ENCODE measurements at places on chromosomes 6 and 20.

DNA sequence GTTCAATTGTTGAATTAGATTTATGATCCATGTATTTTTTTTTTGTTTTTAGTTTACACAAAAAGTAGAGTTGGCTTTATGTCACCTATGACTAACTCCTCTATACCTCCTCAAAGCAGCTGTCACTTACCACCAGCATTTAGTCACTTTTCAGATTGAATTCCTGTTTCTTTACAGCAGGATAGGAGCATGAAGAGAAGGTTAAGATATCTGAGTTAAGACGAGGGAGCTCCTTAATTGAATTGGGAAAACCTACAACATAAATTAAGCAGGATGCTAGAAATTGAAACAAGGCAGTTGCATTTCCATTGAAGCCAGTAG, 237.2 kb downstream of the FARS2 start:
- no peak for DNase-seq

DNA sequence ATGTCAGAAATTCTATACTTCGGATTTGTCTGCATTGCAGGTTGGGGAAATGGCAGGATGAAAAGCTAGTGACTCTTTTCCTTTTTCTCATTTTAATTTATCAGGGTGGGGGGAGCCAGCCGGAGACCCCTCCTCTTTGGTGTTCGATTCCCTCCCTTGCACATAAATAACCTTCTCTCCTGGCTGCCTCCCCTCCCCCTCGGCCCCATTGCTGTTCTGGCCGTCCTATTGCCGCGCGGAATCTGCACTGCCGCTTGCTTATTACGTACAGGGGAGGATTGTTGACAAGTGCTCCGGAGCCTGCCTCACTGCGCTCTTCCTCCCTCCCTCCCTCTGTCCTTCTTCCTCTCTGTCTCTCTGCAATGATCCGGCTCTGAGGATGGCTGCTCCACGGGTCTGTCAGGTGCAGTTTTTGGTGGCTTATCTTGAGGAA, 154.7 kb downstream of the JARID2 start:
- peak; percentile 42 for DNase-seq

DNA sequence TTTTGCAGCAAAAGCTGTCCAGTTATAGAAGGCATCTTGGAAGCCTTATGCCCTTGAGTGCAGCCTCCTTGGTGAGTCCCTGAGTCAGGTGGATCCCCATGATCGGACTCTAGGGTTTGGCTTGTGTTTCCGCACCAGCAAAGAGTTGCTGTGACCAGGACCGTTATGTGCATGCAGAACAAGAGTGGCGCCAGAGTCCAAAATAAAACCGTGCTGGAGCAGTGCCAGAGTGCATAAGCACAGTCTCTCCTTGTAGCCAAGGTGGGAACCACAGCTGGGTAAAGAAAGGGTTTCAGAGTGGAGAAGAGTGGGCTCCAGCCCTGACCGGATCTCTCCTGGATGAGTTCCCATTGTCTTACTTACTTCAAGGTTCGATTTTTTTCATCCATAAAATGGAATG, 58.6 kb downstream of the FOXA2 start:
- DNase-seq, result no peak

DNA sequence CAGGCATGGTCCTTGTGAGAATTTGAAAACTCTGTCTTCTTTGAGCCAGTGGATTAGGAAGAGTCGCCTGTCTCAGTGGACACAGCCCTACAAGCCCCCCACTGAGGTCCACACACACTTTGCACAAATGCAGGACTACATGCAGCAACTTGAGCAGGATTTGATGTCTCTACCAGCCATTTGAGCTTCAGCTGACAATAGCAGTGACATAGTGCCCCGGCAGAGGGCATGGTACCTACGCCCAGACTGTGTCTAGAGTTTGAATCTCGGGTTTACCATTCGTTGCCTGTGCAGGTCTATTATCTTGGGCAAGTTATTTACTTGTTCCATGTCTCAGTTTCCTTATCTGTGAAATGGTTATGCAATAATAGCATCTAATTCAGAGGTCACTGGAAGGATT, 580.1 kb downstream of the TFAP2B start:
- DNase-seq, result no peak

GRCh38 chr20:4684837-4685413, 36.8 kb upstream of the PRND start:
- DNase-seq, result no peak

- no peak for DNase-seq
Observed at GRCh38 chr6:165616116-165616515, 46.9 kb downstream of the PDE10A start.

DNA sequence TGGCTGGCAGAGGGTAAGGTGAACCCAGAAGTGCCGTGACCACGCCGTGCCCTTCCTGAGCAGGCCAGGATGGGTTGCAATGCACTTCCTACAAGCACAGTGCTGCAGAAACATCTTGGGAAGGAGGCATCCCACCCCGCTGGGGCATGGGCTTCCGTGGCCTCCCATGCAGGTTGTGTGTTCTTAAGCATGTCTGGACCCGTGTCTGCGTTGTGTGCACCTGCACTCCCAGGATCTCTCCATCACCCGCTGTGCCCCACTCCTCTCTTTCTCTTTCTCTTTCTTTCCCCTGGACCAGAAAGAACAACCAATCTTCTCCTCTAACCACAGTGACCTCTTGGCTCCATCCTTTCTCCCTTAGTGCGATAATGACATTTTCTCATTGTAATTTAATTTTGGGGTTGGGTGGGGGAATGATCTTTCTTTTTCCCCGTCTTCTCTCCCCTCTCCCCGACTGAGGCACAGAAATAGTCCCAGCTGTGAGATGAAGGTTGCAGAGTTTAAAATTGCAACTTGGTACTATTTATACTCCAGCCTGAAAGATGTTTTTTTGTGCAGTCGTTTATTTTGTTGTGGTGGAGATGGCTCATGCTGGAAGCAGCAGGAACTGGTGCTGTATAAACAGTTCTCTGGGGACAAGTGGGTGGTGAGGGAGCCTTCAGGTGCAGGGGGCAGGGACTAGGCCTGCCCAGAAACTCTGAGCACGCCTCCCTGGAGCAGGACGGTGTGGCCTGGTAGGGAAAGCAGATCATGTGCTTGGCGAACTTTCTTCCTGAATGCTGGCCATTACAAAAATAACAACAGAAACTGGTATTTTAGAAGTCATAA, 20.5 kb downstream of the BCAS4 start:
- peak; percentile 25 for DNase-seq

DNA sequence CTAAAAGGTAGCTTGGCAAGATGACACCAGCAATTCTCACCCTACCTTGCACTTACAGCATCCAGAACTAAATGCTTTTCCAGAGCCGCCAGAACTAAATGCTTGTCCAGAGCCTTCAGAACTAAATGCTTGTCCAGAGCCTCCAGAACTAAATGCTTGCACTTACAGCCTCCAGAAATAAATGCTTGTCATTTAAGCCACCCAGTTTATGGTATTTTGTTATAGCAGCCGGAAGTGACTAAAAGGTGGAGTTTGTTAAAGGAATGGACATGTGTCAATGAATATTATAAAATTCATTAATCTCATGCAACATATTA, 133.5 kb downstream of the GPX5 start:
- DNase-seq, result no peak

DNA sequence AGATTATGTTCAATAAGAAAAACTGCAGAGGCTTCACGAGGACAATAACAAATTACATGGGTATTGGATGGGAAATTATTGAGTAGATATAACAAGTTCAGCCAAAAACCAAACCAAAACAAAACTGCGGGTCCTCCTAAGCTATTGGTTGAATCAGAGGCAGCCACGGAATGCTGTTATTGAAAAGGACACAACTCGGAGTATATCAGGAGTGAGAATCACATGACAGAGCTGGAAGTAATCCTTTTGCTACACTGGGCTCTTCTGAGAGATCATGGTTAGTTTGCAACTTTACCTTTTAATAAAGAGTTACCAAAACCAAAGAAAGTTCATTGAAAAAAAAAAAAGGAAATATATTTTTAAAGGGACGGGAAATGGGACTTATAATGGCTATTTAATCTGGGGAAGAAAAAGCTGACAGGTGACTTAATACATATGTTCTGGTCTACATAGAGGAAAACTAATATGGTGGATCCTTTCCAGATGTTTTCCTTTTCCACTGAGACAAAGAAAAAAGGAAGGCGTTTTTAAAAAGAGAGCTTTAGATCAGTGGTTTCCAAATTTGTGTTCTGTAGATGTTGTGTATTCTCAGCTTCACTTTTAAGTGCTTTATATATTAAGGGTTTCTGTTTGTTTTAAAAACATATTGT, 6.9 kb upstream of the CITED2 start:
- peak; percentile 16 for DNase-seq

GRCh38 chr20:3239867-3240775, 1.1 kb upstream of the SLC4A11 start:
- DNase-seq, result peak; percentile 62

Measured in AG20443 (cell line).